Left hindlimb (tissue), 1 donor: ENCODE measurements at places on chromosomes 5 and 9.
A peak's percentile ranks its signal among the peaks of the same experiment; 100 is the strongest.

DNA sequence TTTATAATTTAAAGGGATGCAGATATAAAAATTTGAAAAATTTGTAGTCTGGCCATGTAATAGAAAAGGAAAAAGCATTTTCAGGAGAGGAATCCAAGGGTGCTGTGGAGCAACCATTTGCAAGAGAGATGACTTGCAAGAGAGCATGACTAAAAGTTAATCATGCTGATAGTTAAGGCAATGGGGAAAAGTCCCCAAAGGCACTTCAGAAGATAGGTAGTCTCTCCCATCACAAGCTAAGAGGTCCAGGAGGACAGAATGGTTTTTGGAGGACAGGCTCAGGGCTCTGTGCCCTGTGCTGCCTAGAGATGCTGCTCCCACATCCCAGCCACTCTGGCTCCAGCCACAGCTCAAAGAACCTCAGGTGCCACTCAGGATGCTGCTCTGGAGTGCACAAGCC, 38.8 kb downstream of the DNAJB5 start:
- DNase-seq: no peak

DNA sequence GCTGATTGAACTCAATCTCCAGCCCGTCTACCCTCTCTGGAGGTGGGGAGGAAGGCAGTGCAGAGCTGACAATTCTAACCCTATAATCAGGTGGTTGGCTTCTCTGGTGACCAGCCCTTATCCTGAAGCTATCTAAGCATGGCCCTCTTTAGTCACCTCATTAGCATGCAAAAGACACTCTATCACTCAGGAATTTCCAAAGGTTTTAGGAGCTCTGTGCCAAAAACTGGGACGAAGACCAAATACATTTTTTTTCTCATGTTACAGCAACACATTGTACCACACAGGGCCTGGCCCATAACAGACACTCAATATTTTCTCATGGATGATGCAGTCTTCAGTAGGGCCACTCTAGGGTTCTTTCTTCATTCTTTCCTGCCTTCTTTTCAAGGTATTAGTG, 118.8 kb upstream of the VLDLR start:
- DNase-seq: no peak

GRCh38 chr5:94691291-94691690, 72.8 kb downstream of the SLF1 start:
- DNase-seq: no peak

- DNase-seq: peak; percentile 6
Observed at GRCh38 chr5:176738637-176739250, 71.6 kb upstream of the UNC5A start.

- no peak for DNase-seq
Observed at GRCh38 chr5:126369995-126370731, 53.0 kb upstream of the GRAMD2B start.

DNA sequence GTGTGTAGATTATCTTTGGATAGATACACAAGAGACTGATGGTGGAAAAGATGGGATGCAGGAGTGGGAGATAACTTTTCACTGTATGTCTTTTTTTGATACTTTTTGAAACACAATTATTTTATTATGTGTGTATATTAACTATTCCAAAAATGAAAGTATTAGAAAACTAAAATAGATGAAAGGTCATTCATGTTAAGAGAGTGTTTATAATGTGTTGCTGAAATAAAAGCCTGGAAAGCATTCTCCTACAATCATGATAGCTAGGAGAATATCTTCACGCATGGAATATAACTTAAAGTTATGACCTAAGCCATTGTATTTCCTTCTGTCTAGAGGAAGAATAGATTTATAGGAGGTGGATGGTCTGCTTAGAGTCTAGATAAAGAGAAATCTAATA, 154.8 kb upstream of the MAST4 start:
- no peak for DNase-seq

- DNase-seq: no peak
Observed at GRCh38 chr5:148739524-148739923, 85.2 kb upstream of the HTR4 start.

- no peak for DNase-seq
Observed at GRCh38 chr5:177450667-177451424, 4.2 kb downstream of the PRR7 start.

DNA sequence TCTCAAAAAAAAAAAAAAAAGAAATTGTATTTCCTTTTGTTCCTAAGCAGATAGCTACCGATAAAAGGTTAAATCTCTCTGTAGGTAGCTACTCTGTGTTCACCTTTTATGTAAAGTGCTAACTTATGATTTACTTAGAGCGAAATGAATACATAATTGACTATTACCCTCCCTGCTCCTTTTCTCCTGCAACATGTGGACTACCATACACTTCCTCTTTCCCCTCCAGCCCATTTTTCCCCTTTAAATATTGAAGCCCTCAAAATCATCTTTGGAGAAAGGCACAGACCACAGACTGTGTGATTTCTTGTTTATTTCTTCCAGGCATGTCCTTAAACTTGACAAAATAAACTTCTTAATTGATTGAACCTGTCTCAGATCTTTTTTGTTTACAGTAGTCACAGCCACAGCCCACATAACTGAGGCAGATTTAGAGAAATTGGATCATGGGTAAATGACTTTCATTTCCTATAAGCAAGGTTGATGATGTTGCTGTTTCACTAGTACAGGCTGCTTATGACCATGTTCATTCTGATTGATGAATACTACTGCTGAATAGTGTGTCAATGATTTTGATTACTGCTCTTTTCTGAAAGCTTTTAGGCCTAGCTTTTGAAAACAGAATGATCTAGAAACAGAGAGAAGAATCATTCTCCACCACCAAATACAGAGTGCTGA, 59.2 kb downstream of the PHAX start:
- no peak for DNase-seq

GRCh38 chr9:76516871-76517270, 57.9 kb downstream of the GCNT1 start:
- no peak for DNase-seq

- DNase-seq: no peak
Observed at GRCh38 chr5:159884917-159885620, 31.2 kb upstream of the ADRA1B start.

DNA sequence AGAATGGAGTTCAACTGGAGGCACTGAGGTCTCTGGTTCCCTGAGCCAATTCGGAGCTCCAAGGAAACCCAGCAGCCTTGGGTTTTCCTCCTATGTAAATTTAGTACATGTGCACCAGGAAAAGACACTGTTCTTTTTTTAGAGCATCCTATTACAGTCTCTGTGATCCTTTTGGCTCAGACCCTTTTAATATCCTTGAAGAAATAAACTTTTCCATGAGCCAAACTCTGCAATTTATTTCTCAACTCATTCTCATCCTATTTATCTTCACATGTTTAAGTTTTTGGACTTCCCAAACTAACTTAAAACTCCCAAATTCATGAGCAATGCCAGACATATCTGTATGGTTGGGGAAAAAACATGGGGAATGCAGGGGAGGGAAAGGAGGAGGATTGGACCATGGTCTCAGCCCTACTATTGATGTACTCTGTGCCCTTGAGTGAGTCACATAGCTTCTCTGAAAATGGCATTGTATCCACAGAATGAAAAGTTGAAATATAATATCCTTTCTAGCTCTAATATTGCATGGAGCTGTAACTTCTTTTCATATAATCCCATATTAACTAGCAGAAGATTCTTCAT, 76.6 kb downstream of the PAPPA start:
- DNase-seq: no peak

- no peak for DNase-seq
Observed at GRCh38 chr5:109155625-109156024, 254.1 kb downstream of the PJA2 start.

DNA sequence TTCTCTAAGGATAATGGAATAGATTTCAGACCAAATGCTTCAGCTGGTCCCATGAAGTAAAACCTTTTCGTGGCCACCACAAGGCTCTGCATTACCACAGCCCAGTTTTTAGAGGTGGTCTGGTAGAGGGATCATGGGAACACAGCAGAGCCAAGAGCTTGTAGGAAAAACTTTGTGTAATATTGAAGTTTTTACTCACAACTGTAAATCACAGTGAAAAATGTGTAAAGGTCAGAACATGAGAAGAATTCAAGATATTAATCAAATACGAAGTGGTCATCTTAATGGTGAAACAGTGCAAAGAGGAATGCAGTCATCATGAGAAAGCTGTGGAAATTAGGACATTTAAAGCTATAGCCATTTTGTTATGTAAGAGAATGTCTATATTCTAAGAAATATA, 197.5 kb downstream of the NPR3 start:
- DNase-seq: no peak

DNA sequence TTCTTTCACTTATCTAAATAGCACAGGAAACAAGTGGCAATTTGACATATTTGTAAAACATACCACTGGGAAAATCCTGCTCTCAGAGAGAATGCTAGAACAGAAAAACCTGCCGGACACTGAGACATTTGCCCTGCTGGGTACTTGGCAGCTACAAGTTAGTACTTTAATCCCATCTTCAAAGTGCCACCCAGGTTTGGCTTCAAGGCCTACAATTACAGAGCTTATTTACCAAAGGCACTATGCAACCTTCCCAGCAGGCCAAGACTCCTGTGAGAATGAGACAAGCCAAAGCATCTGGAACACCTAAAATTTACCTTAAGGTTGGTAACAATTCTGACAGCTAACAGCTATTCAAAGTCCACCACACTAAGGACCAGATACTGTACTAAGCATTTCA, 78.3 kb downstream of the TSSK1B start:
- no peak for DNase-seq

DNA sequence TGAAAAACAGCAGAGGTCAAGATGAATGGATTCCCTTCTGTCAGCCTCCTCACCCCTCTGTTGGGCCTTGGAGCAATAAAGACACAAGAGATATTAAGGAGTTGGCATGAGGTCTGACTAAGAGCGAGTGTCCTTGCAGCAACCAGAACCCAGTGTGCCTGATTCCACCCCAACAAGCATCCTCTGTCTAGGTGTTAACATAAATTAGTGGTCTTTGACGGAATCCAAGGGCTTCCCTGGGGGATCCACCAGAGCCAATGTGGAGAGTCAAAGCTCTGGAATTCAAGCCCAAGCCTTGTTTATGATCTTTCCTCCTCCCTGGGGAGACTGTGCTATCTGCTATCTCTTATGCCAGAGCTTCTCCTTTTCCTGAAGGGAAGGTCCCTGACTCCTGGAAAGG, 128.1 kb upstream of the SMIM23 start:
- no peak for DNase-seq

GRCh38 chr9:4079906-4080305, 220.0 kb downstream of the GLIS3 start:
- DNase-seq: no peak
